Stimulated activated CD8-positive, alpha-beta memory T cell treated with anti-CD3 and anti-CD28 coated beads, Interleukin-7, amount 100 ng/mL, for 48 hours (primary cell): ENCODE measurements at places on chromosomes 12 and 14.

DNA sequence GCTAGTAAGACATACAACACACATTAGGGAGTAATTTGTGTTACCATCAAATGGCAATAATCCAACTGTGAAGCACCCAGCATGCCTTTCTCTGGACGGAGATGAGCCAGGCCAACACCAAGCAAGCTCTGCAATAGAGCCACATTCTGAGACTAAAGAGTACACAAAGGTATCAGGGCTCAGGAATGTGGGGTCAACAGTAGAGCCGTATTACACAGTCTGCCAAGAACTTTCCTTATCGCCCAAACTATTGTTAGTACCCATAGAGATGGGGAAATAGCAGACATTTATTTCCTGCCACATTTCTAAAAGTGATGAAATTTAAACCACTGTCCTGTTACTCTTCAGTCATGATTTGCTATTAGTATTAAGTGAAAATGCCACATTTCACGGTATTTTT is 113.7 kb downstream of the BMP4 start:
- DNase-seq: no peak

- DNase-seq: no peak
These were observed 58.0 kb upstream of the GSC start for GRCh38 chr14:94827711-94828447.

DNA sequence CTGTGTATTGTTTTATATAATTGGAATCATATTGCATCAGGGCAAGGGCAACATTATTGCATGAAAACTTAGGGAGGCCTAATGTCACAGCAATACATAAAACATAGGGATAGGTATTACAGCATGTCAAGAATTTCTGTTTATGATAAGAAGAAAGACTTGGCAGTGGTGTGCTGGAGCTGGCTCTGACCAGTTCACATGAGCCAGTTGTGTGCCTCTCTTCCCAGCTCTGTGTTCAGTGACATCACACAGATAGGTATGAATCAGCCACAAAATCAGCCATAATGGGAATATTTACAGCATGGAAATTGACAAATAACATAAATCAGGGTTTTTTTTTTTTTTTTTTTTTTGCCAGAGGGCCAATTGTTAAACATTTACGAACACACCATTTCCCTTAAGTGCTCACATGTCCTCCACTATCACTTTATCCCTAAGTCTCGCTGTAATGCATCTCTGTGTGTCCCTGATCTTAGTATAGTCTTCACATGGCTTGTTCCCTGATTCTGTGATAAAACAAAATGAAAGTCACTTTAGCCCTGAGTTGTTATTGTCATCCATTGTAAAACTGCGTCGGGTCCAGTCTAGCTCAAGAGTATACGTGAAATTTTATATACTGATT is 31.9 kb upstream of the ACSM4 start:
- no peak for DNase-seq

DNA sequence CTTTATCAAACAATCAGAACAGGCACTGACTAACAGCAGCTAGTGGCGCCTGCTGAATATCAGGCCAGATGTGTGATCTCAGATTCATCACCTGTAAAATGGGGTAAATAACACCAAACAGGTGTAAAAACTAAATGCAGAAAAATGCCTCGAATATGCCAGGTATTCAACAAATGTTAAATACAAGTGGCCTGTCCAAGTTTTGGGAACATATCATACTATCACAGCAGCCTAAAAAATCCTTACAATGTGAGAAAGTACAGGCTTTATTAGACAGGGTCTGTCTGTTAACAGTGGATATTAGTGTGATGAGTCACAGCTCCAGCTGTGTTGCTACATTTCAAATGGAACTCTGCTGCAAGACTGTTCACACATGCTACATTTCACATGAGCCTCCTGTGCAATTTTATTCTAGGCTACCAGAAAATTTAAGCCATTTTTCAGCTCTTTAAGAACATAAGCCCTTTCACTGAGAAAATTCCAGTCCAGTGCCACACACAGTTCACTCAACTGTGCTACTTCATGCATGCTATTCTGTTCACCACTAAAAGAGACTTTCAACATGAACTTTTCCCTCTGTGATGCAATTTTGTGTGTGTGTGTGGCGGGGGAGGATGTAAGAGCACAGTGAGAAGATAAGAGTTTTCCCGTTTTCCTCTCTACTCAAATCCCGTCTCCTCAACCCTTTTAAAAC is 56.7 kb downstream of the MSRB3 start:
- no peak for DNase-seq

- DNase-seq: peak; percentile 72
These were observed 74.1 kb downstream of the PITPNM2 start for GRCh38 chr12:123076604-123077297.

- DNase-seq: no peak
These were observed 80.2 kb downstream of the SPTB start for GRCh38 chr14:64799555-64799954.

DNA sequence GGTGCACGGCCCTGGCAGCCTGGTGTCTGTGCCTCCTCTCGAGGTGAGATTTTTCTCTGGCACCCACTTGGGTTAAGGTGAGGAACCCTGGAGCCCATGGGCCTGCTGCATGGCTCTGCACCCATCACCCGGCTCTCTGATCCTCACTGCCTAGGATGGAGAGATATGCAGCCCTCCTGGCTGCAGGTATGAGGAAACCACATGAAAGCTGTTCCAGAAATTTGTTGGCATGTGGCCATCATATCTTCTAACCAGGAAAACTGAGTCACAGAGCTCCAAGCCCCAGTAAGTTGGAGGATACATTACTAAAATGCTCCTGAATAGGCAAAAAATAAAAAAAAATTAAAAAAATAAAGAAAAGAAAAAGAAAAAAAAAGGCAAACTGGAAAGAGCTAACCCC is 39.3 kb upstream of the DDX11 start:
- no peak for DNase-seq

GRCh38 chr12:77678621-77679020 is 152.1 kb upstream of the NAV3 start:
- DNase-seq: no peak
